Stimulated activated CD4-positive, alpha-beta T cell treated with anti-CD3 and anti-CD28 coated beads, Interleukin-15, amount 100 ng/mL, for 1 hour (primary cell): ENCODE measurements at places on chromosomes 6 and 20.

- DNase-seq, result no peak
These were observed 9.6 kb upstream of the SLC2A10 start for GRCh38 chr20:46699651-46700359.

DNA sequence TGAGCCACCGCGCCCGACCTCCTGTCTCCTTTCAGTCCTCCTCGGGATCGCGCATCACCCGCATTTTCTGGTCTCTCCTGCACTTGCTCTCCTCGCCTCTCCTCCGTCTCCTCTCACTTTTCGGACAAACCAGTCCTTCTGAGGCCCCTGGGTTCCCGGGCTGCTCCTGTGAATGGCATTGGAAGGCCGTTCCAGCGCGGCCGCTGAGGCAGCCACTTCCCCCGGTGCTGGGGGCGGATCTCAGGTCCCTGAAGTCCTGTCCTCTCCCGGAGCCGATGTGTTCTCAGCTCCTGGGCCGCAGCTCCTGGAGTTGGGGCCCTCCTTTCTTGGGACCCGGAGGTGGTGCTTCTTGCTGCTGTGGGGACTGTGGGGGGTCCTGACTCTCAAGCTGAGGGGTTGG is 803 bp downstream of the MICB start:
- no peak for DNase-seq

DNA sequence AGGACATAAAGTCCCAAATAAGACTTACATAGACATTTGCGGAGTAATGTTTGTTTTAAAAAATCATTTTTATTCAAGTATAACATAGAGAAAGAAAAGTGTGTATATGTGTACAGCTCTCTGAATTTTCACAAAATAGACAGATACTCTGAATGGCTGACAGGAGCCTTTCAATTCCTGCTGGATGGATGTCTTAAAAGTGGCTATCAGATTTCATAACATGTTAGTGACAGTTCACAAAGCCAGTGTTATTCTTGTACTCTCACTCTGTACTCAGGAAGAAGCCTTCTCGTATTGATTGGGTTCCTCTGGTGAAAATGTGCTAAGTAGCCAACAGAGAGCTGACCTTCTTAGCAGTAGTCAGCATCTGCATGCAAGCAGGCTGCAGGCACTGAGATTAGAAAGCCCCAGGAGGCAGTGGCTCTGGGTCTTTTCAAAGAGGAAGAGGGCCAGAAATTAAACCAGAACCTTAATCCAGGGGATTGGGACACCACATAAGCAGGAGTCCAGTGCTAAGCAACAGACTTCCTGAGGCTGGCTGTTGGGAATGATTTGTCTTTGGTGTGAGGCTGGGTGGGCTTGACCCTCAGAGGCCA is 19.7 kb downstream of the SLC17A4 start:
- no peak for DNase-seq

DNA sequence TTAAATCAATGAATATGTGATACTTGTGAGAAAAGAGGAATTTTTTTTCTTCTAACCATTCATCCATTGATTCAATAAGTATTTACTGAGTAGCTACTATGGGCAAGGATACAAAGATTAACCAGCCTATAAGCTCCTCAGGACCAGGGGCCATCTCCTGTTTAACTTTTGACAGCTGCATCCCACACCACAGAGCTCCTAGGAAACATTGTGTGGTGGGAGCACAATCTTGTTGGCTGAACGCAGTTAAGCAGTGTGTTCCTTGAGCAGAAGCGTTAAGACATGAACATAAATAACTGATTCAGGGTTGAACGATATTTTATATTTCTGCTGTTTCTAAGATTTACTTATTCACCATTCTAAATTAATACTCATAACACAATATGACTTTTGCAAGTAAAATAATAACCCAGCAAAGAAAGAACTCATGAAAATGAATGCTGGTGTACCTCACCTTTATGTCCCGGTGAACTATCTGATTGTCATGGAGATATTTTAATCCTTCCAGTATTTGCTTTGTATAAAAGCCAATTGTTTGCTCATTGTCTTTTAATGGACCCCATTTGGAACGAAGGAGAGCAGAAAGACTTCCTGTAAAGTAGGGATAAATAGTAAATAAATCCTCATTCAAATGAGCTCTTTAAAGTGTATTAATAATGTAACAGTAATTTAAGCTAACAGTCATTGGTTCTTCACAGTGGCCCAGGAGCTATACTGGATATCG is 62.6 kb upstream of the MAP7 start:
- no peak for DNase-seq

DNA sequence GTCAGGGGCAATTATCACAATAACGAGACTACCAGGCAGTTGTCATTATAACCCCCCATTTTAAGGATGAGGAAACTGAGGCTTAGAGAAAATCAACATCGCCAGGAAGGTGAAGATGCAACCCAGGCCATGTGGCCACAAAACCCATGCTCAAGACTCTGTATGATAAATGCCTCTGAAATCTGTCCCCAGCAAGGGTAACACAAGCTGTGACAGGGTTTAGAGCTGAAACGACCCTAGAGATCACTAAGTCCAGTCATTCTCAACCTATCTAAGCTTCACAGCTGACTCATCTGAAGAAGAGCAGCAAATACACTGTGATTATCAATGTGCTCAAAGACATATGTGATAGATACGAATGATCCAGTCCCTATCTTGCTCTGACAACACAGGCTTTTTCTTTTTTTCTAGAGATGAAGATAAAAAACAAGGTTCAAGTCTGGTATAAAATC is 47.0 kb downstream of the ARHGAP18 start:
- no peak for DNase-seq

- DNase-seq, result no peak
These were observed 149.9 kb downstream of the MMS22L start for GRCh38 chr6:97133067-97133466.

DNA sequence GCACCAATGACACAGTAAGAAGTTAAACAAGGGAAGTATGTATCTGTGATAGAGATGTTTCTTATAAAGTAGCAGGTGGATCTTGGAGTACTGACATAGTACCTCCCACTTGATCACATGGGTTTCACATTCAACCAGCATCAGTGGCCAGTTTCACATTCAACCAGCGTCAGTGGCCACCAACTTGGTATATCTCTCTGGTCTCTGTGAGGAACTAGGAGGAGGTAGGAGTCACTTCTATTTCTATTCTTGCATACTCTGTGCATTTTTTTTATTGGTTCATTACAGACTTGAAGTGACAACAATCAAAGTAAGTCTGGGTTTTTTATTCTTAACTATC is 200.3 kb upstream of the SIM1 start:
- DNase-seq, result no peak

DNA sequence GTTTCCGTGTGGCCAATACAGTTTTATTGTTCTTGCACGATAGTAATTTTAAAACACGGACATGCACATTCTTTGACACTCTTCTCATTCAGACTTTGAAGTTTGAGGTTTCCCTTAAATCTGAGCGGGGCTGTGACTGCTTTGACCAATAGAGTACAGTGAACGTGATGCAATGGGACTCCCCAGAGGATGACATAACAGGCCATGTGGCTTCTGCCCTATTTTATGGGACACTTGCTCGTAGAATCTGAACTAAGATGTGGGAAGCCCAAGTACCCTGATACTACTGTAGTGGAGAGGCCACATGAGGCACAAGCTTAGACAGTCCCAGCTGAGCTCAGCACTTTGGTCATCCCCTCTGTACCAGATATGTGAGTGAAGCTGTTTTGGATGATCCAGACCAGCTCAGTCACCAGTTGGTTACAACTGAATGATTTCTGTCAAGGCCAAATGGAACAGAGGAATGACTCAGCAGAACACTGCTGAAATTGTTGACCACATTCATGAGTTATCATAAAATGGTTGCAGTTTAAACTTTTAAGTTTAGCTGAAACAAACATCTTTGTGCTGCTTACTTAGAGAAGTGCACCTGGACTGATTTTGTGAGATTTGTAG is 279.4 kb downstream of the RFPL4B start:
- DNase-seq, result no peak

- no peak for DNase-seq
These were observed 60.9 kb upstream of the PRL start for GRCh38 chr6:22357724-22358189.

DNA sequence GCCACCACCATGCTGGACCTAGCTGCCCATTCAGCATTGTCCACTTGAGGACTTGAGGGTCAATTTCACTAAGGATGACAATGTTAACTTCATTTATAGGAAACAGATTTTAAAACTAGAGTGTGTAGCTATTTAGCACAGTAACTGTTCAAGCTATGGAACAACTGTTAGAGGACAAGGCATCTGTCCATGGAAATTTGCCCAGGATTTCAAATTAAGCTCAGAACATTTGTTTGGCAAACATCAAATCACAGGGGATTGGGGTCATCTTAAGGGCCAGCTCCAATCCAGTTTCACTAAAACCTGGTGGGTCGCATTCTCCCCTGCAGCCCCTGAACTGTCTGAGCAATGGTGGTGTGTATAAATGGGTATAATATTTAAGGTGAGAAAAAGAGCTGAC is 35.1 kb downstream of the PM20D2 start:
- DNase-seq, result no peak

DNA sequence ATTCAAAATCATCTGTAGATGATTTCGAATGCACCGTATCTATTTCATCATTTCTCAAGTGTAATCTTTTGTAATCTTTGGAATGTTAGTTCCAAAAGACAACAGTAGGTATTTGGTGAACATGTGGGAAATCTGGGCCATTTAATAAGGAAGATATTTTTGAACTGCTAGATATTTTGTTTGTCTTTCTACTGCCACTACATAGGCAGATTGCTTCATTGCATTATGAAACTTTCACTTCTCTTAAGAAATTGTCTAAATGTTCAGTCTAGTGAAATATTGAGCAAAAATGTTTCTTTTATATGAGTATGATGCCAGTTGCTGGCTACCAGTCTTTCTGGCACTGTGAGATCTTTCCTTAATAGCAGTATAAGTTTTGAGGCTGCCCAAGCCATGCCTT is 527.8 kb upstream of the RNF217 start:
- no peak for DNase-seq

DNA sequence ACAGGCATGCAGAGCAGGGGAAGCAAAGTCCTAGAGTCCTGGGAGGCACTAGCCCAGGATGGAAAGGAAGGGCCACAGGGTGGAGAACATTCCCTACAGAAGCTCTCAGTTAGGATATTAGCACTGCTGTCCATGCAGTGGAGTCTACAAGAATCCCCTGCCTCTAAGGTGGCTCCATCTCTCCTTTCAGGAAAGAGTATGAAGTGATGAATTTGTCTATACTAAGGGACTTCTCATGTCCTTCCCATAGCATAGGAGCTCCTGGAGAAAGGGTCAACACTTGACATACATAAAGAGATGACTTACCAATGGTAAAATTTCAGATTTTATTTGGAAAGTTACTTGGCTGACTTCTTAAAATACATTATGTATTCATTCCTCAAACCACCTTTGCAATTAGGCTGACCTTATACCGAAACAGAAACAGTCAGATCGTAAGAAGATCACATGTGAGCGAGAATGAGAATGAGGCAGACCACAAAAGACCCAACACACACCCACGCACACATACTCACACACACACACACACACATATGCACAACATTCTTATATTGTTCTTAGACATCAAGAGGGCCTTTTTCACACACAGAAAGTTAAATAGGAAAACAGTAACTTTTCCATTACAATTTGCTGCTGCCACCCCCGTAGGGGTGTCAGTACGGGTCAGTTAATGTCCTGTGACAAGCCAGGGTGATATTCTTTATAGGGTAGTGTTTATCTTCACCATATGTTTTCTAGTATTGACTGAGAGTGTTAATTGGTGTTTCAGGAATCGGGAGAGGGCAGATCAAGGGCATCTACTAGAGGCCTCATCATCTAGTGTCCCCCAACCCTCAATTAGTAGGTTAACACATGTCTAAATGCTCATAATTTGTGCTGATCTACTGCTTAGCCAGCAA is 159.4 kb downstream of the FAXC start:
- DNase-seq, result no peak

DNA sequence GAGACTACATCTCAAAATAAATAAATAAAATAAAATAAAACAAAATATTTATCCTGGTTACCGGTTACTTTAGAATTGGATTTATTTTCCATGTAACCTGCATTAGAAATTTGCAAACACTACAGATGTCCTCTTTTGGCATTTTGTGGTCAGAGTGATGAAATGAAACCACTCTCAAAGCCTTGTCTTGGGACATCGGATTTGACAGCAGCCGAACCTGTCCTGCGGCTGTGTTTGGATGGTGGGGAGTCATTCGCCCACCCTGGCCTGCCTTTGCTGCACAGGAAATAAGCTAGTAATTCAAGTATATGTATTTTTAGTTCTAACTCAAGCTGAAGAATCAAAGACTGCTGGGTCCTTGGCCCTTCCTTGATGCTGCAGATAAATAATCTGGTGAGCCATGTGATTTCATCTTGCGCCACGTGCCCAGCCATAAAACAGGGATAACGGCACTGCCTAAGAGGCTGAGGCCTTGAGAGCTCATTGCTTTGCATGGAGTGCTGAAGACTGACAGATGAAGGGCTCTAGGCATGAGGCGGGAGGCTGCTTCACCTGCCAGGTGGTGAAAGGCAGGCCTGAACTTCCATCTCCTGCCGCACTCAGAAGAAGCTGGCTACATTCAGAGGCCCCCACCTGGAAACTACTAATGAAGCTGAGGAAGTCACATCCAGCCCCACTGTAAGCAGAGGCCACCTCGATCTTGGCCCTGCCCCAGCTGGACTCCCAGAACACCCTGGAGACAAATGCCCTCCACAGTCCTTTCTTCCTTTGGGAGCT is 76.9 kb downstream of the NOL4L start:
- no peak for DNase-seq

- no peak for DNase-seq
These were observed 64.6 kb downstream of the UST start for GRCh38 chr6:148811459-148811858.

GRCh38 chr20:403582-403957 is 4.5 kb upstream of the RBCK1 start:
- no peak for DNase-seq

DNA sequence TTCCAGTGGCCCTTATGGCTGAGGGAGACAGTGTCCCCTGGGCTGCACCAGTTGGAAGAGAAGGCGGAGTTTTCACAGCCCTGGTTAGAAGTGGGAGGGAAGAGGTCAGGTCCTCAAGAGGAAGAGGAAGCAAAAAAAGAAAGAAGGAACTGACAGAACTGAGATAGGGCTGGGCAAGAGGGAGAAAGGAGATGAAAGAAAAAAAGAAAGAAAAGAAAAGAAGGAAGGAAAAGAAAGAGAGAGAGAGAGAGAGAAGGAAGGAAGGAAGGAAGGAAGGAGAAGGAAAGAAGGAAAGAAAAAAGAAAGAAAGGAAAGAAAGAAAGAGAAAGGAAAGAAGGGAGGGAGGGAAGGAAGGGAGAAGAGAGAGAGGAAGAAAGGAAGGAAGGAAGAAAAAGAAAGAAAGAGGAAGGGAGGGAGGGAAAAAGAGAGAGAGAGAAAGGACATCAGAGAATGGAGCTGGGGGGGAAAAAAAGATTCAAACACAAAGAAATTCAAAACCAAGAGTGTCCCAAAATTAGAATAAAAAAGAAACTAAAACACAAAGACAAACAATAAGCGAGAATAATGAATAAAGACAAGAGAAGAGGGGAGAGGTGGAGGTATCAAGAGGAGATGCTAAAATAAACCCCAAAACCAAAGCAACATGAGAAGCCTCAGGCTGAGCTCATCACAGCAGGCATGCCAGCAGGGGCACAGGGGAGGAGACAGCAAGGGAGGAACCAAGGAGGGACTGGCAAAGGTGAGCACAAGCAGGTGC is 5.3 kb upstream of the FUCA2 start:
- DNase-seq, result no peak
